ENCODE measurements at places on chromosomes 1 and 21. TPM values are rescaled to one million over a fixed set of nuclear protein-coding genes. Genes with fewer than 3 reads are reported as not detected.

GRCh38 chr1:168261390-168261789 lies 19.3 kb upstream of the TBX19 start:
- DNase-seq = no peak

DNA sequence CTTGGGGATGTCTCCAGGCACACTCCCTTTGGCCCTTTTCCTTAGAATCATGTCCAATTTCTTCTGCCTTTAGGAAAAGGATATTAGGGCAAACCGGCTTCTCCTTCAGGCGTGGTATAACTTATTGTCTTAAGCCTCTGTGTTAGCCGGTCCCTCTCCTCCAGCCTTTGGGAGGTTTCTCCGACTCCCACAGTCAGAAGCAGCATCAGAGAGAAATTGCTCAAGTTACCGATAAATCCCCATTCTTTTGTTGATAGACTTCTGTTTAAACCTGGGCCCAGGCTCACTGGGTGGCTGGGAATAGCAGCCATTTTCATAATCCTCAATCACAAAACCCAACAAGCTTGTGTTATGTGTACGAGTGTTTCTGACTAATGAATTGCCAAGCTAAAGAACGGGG lies 85.4 kb upstream of the KAZN start:
- no peak for DNase-seq

The ESRRG gene
- total RNA-seq = 17.5 TPM

DNA sequence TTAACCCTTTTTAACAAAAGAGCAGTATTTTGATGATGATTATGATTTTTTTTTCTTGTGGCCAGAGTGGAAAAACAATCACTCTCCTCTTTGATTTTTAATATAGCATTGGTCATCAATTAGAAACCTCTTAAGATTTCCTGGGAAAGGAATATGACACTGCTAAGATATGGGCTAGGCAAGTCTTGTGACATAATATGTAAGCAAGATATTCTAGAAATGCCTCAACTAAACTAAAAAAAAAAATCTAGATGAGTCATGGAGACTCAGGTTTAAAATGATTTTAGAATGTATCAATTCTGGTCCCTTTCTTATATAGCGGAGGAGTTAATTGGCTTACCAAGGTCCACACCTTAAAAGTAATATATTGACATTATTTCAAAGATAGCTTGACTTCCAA lies 60.3 kb upstream of the JUN start:
- no peak for DNase-seq

The AJAP1 gene
- 0.56 TPM for total RNA-seq

The LCE1C gene
- total RNA-seq = not detected

The TMCO1 gene
- total RNA-seq = 63.5 TPM

DNA sequence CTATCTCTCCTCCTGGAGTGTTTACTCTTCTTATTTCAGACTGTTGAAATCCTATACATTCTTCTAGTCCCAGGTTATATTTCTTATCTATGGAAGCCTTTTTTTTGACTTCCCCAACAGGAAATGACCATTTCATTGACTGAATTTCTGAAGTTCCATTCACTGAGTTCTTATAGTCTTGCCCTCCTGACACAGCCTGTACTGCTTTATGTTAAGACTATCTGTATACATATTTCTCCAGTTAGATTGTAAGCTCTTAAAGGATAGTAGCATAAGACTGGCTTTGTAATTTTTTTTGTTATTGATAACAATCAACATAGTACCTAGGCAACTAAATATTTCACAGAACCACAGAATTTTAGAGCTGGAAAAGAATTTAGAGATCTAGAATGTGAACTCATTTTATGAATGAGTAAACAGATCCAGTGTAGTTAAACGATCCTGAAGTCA lies 14.9 kb upstream of the MACF1 start:
- no peak for DNase-seq

DNA sequence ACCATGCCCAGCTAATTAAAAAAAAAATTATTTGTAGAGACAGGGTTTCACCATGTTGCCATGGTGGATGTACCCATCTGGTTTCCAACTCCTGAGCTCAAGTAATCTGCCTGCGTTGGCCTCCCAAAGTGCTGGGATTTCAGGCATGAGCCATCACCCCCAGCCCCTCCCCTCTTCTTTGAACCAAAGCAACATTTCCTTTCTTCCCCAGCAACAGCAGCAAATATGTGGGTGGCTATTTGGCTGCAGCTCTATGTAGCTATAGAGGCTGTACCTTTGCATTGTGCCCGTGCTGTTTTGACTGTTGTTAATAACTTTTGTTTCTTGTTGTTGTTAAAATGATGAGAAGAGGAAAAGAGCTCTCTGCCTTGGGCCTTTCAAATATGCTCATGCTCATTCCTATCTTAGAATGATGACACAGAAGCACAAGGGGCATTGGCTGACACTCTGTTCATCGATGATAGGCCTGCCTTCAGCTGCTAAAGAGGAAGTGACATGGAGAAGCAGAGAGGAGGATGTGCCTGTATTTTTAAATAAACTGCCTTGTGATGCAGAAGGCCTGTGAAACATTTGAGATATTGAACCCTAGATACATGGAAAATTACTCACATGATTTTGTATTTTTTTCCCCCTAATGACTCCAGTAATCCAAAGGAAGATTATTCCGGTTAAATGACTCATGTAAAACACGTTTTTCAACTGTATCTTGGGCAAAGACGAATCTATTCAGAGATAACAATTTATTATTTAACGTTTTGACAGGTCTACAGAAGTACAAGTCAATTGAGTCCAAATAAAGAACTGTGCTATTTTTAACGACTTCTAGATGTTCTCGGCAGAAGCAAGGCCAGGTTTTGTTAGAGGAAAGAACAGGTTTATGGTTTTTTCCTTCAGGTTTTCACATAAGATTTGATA lies 20.5 kb upstream of the XPR1 start:
- DNase-seq = peak; percentile 24

DNA sequence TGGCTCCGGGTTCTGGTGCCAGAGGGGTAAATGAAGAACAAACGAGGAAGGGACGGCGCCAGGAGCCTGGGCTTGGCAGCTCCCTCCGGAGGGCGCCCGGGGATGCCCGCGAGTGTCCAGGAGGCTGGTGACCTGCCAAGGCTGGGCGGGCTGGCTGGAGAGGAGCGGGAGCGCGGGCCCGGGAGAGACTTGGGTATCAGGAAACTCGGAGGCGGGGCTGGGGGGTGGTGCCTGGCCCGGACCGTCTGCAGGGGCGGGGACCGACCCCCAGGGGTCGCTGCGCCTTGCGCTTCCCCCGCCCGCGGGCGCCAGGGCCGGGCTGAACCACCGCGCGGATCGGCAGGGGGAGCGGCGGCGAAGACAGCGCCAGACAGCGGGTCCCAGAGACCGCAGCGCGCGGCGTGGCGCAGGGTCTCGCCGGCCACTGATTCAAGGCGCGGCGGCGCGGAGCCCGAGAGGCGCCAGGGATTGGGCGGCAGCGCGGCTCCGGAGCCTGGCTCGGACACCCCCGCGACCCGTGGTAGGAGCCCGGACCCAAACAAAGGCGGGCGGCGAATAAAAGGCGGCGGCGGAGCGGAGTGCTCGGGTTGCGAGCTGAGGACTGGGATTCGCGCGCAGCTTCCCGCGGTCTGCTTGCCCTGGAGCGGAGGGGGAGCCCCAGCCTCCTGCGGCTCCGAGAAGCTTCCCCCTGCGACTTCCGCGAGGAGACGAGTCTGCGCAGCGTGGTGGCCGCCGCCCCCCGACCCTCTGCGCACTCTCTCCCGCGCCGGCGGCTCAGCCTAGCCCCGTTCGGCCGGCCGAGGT lies at the start of gene DISP3:
Gene DISP3, plus strand, starts transcription at position 585 of the 804 bp plus-strand sequence. CDS start 21,838 bp downstream, outside the sequence.
- peak; percentile 59 for DNase-seq

DNA sequence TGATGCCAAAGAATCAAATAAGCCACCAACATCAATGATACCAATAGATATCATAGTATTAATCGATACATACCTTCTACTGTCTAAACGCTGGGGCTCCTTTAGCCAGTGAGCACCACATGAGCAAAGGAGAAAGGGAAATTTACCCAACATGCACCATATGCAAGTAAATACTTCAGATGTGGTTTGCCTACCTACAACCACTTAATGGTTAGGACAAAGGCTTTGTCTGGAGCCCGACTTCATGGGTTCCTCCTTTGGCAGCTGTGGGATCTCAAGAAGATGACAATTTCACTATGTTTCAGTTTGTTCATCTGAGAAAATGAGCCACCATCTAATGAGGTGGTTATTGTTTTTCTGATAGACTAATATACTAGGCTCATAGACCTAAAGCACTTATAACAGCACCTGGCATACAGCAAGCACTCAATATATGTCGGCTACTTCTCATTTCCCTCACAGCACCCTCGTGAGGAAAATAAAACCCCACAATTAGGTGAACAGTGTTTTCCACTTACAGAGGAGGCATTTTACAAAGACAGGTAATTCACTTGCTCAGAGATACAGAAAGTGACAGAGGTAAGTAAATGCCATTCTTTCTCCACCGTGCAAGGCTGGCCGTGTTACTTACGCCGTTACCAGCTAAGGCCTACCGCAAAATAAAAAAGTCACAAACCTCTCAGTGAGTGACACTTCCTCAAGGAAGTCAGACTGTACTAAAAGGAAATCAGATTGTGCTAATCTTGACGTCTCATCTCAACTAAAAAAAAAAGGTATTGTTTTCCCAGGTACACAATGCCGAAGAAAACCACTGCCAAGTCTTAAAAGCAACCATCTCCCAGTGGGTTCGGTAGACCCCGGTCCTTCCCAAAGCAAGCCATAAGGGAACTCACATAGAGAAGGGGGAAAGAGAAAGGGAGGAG lies 1.6 kb downstream of the TTC13 start:
- DNase-seq = no peak
